ENCODE measurements at places on chromosomes 2 and 18.
A peak's percentile ranks its signal among the peaks of the same experiment; 100 is the strongest.

DNA sequence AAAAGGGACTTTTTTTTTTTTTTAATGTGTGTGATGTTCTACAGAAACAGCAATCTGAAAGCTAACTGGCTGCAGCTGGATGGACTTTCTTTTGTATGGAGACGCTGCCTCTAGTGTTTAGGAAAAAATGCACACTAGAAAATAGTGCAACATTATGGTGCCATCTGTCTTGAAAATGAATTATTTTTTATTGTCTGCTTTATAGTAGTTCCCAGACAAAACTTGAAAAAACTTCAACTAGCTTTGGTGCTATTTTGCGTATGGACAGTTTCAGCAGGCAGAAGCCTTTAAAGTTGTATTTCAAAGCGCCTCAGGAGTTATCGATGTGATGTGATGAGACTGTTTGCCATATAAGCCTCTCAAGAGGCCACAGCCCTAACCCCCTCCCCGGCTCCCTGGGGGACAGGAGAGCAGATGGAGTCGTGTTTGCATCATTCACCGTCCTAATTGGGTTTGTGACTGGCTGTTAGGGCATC lies 86.9 kb downstream of the LTBP1 start:
- peak; percentile 50 for DNase-seq

- no peak for DNase-seq
Observed at GRCh38 chr2:17580319-17580715, 39.8 kb downstream of the VSNL1 start.

DNA sequence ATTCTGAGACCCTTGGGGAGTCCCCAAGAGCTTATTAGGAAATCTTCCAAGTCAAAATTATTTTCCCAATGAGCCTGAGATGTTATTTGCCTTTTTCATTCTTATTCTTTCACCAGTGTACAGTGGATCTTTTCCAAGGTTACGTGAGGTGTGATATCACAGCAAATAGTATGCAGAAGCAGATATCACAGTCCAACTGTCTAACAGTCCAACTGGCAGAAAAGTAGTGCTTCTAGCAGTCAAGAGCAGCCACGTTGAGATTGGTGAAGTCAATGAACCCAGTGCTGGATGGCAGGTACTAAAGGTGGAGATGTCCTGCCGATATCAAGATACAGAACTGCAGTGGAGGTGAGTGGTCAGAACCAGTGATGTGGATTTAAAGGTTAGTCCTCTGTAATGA lies 78.9 kb upstream of the ZNF397 start:
- DNase-seq, result no peak

DNA sequence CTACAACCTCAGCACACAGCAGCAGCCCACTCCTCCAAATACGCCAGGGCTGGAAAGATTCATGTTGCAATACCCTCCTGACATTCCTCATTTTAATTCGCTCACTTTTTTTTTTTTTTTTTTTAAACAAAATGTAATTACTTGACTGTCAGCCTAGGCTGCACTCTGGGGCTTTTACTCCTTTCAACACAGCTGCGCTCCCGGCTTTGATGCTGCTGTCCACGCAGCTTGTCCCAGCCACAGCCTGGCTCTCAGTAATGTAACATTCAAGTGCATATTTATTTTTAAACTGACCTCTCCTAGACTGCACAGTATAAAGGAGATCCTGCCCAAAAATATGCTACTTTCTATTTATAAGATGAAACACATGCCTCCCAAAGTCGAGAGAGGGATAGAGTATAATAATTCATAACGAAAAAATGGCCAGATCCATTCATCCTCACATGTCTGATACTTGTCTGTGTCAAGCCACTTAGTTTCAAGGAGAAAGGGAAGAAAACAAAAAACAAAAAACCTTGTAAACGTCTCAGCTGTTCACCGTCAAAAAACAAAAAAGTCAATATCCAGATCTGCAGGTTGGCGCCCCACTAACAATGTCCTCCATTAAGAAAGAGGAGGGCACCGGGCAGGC lies 949 bp downstream of the CDC42EP3 start:
- DNase-seq, result peak; percentile 8

DNA sequence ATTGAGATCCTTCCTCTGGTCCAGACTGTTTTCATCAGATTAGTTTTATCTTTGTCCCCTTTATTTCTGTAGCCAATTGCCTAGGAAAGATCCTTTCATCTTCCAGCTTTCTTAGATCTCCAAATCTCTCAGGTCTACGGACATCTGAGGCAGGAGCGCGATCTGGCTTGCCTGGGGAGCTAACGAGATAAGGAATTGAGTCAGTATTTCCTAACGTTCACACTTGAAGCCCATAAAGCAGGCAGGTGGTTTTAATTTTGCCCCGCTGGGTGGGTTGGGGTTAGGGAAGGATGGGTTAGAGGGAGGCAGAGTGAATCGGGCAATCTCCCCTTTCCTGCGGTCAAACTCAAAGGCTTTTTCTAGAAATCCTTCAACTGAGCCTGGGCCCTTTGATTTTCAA lies 727 bp upstream of the TTLL4 start:
- no peak for DNase-seq

DNA sequence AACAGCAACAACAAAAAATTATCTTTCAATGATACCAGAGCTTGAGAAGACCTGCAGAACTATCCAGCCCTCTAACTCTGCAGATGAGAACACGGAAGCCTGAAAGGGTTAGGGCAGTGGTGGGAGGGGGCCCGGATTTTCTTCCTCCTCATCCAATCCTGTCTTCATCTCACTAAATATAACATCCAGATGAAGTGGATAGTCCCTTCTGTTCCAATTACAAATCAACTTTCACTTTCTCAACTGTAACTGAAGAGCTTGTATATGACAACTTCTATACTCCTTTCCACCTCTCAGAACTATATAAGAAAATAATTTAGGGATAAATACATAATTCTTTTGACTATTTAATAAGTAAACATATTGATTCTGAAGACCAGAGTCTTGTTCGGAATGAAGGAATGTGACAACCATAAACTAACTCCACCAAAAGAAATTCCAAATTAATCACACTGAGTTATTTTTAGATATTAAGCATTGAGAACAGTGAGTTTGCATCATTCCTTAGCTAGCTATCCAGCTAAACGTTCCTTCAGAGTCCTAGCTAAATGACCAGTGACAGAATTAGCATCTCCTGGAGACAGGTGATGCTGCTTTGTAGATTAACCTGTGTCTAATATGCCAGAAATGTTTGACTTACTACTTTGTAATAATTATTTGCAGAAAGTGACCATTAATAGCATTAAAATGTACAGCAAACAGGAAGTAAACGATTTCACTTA lies 32.7 kb downstream of the SFT2D3 start:
- DNase-seq, result no peak

DNA sequence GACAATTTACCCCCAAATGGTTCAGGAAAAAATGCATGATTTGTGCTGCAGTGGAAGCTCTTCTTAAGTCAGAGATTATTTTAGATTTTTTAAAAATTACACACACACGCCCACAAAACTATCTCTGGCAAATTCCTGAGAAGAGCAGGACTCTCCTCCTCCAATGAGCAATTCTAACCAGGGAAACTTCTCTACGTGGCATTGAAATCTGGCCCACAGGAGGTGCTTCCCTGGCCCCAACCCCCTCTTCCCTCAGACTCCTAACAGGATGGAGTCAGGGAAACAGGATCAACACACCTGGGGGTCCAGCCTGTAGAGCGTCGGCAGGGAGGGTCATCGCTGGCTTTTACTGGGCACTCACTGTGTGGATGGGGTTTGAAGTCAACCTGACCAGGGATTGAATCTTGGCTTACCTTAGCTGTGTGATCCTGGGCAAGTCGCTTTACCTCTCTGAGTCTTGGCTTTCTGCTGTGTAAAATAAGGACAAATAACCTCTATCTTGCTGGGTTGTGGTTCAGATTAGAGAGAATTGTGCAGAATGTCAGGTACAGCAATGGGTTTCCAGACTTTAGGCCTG lies 65.4 kb upstream of the ASAP2 start:
- DNase-seq, result no peak

DNA sequence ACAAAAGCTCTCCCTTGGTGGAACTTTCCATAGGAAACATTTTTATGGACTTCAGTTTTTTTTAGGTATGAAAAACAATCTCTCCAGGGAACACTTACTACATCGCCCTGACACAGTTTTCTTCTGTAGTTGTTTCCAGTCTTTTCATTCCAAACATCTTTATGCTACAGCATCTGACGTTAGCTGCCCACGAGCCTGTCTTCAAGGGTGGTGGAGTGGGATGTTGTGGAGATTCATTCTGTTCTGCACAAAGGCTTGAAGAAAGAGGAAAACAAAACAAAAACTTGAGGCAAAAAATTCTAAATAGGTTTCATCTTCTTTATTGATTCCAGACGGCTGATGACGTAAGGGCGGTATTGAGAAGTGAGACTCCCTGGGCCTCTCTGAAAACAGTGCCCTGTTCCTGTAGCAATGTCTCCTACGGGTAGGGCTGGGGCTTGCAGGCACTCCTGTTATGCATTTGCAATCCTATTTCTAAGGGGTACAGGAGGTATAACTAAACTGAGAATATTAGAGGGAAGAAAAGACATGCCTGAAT lies 375.0 kb downstream of the RNF144A start:
- no peak for DNase-seq

- no peak for DNase-seq
Observed at GRCh38 chr2:67388680-67389079, 8.5 kb upstream of the ETAA1 start.

GRCh38 chr18:48580782-48581181 lies 42.0 kb downstream of the CTIF start:
- DNase-seq, result no peak

GRCh38 chr18:7924616-7925015 lies 357.5 kb downstream of the PTPRM start:
- DNase-seq, result no peak

GRCh38 chr18:57780318-57780705 lies 22.8 kb downstream of the ATP8B1 start:
- no peak for DNase-seq

DNA sequence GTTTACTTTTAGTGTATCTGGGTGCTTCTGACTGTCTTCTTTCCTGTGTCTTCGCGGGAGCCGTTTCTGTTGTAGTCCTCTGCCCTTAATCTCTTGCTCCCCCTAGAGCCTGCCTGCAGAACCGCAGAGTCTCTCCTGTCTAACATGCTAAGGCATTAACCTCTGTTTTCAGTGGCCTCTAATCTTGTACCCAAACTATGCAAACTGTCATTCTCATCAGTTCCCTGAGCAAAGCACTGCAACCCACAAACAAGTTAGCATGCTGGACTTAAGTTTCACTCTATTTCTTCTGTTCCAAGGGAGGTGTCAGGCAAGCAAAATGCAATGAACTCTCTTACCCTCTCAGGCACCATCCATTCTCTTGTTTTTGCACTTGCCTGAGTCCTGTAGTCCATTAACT lies 138.4 kb downstream of the OTX1 start:
- DNase-seq, result peak; percentile 66

GRCh38 chr2:233546774-233547173 lies 19.8 kb downstream of the USP40 start:
- DNase-seq, result no peak

GRCh38 chr2:85162746-85163301 lies 29.6 kb downstream of the TCF7L1 start:
- DNase-seq, result no peak

DNA sequence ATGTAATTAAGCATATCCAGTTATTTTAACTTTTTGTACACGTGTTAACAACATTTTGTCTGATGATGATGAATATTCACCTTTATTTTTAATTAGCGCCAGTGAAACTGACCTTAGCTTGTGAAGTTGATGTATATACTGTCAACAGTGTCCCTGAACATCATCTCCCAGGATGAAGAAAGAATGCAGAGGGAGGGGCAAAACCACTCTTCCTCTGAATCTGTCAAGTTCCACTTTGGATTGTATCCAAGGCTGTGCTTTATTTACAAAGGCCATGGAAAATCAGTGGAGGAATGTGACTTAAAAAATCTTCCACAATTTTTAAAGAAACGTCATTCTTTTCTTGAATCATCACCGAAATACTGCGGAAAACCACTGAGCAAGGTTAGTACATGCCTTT lies 4.5 kb upstream of the RMDN2 start:
- DNase-seq, result no peak

DNA sequence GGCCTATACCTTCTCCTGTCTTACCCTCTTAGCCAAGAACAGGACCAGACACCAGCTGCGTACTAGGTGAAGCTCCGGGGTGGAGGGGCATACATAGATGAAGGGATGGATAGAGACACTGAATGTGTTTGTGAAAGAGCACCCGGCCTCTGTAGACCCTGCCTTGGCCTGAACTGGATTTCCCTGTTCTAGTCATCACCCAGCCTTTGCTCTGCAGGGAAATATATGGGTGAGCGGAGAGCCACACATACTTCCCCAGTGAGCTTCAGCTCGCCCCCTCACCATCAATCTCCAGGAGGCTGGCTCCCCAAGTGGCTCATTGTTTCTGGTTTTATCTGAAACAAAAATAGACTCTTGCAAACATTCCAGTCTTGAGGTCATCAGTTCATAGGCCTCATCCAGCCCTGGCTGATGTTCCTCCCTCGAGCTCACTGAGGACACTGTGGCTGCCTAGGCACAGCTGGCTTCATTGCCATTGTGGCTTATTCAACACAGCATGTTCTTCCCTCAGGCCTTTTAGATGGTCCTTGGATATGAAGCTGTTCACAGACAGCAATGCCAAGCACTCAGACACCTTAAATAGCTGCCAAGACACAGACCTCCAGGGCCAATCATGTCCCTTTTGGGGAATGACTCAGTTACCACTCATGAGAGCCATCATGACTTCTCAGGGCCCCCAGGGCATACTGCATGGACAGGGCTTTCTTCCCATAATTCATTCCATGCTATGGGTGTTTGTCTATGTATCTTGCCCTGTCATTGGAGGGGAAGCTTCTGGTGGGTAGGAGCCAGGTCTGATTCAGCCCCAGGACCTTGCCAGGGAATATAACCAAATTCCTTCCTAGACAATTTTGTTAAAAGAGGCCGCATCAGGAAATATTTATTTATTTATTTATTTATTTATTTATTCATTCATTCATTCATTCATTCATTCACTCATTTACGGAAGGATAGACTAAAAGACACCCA lies 82.4 kb downstream of the TTC32 start:
- DNase-seq, result no peak

GRCh38 chr2:240569998-240570530 lies 1.8 kb downstream of the RNPEPL1 start:
- no peak for DNase-seq

- DNase-seq, result no peak
Observed at GRCh38 chr18:43886341-43886740, 609.1 kb upstream of the SYT4 start.

Measured in NAMALWA (cell line).